ENCODE measurements at places on chromosomes 1 and 21.
A peak's percentile ranks its signal among the peaks of the same experiment; 100 is the strongest.

GRCh38 chr1:52444463-52444862, 40.1 kb downstream of the PRPF38A start:
- DNase-seq: no peak

- DNase-seq: no peak
Observed at GRCh38 chr1:67716800-67717199, 31.8 kb downstream of the GADD45A start.

GRCh38 chr1:42937836-42938644, 20.6 kb downstream of the SLC2A1 start:
- no peak for DNase-seq

- peak; percentile 50 for DNase-seq
Observed at GRCh38 chr1:18927654-18928272, 25.4 kb upstream of the ALDH4A1 start.

DNA sequence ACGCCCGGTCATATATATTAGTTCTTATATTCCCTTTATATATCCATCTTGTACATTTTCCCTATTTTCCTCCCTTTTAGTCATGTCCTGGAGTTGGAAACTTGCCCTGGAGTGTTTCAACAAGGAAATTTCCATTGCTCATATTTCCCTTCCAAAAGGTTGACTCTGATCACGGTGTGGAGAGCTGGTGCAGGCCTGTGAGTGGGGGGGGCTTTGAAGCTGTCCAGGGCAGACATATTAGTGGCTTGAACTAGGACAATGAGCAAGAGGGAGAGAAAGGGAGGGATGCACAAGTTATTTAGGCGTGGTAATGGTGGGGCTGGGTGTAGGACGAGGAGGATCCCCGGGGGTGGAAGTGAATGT, 30.4 kb upstream of the TMEM61 start:
- no peak for DNase-seq

DNA sequence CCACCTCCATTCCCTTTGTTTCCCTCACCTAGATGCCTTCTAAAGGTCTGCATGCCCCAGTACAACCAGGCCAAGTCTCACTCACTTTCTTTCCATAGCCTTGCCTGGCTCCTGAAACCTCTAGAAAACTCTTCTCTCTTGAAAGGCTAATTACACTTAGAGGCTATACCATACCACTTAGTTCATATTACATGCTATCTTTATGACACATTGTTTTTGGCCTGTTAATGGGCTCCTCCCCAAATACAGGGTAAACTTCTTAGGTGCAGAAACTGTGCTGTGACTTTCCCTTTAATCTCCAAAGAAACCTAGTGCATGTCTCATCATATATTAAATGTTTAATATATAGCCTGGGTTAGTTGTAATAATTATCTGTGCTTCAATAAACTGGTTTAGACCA, 56.6 kb upstream of the C1orf105 start:
- DNase-seq: no peak

- DNase-seq: peak; percentile 28
Observed at GRCh38 chr1:34924759-34925555, 4.5 kb downstream of the DLGAP3 start.

DNA sequence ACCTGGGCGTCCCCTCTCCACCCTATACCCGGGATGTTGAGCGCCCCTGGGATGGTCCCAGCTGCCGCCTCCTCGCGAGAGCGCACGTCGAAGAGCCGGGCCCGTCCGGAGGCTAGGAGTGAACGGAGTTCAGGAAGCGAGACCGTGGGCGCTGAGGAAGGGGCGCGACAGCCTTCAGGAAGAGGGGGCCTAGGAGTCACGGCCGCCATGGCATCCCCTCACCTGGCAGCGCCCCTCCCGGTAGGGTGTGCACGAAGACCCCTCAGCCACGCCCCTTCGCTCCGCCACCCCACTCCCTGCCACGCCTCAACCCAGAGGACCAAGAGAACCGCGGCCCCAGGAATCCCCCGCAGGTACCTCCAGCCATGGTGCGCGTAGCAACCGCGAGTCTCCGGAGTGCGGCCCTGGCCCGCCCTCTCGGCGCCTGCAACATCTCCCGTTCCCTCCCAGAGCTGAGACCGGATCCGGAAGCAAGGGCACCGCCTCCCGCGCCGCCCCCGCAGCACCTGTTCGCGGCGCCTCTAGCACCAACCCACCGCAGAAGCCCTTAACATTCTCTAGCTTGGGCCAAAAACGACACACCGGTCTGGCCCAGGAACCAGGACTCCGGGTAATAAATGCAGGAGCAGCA, at the start of gene TSTD1:
Gene TSTD1, minus strand, starts transcription at position 442 of the 631 bp plus-strand sequence. Its CDS starts 75 bp downstream, at position 367.
- DNase-seq: peak; percentile 78

GRCh38 chr1:32341186-32341757, 5.2 kb upstream of the MARCKSL1 start:
- no peak for DNase-seq

GRCh38 chr1:51955797-51956527, 34.5 kb downstream of the RAB3B start:
- DNase-seq: no peak

- DNase-seq: no peak
Observed at GRCh38 chr1:71039661-71040262, 7.9 kb downstream of the PTGER3 start.

- DNase-seq: no peak
Observed at GRCh38 chr1:180962178-180962577, 49.5 kb downstream of the KIAA1614 start.

GRCh38 chr1:55539652-55540512, 324.7 kb upstream of the USP24 start:
- DNase-seq: no peak

- no peak for DNase-seq
Observed at GRCh38 chr1:229088711-229089110, 182.2 kb upstream of the RAB4A start.

DNA sequence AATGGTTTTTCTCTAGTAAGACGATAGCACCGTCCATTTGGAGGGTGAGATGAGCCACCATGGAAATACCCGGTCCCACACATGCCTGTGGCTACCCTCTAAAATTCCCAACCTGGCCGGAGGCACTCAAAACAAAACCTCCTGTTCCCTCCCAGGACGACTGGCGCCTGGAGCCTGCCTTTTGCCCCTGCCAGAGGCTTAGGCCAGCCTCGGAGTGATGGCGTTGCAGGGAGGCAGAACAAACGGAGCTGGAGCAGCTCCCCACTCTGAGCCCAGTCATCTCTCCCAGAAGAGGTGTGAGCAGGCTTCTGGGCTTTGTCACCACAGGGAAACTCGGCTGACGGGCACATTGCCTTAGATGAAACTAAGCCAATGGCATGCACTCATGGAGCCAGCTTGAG, 213.7 kb upstream of the HOOK1 start:
- DNase-seq: no peak

GRCh38 chr1:215360031-215360430, 207.1 kb upstream of the KCTD3 start:
- no peak for DNase-seq

- no peak for DNase-seq
Observed at GRCh38 chr1:209291715-209292114, 291.8 kb upstream of the CAMK1G start.

DNA sequence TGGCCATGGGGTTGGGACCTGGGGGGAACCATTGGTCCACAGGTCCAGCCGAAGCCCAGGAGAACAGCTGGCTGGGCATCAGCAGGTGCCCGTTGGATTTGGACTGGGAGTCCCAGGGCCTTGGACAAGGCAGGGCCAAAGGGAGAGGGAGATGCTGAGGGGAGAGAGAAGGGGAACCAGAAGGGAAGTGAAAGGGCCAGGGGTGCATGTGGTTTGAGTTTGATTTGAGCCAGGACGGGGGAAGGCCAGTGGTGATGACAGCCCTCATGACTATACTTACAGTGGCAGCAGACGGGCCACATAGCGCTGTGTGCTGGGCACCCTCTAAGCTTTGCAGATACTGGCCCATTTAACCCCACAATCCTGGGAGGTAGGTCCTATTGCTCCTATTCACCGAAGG, 18.8 kb downstream of the AGRN start:
- DNase-seq: no peak

DNA sequence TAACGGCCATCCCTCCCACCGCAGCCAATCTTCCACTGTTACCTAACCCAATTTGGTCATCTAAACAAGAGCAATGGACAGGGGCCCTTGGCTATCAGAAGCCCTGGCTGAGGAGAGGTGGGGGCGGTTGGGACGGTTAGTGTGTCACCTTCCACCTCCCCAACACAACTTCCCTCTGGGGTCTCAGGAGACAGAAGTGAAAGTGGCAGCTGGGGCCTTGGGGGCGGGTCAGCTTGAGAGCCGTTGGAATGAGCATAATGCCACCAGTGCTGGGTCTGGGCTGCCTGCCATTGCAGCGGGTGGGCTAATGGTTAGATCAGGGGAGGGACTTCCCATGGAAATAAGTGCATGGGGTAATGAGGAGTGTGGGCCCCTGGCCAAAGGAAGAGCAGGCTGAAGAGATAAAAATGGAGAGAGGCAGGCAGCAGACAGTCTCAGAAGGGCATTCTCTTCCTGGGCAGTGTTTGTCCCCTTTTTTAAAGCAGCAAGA, 7.9 kb downstream of the MEF2D start:
- DNase-seq: no peak

GRCh38 chr1:41411229-41411628, 50.0 kb downstream of the FOXO6 start:
- no peak for DNase-seq

GRCh38 chr1:177043597-177043996, 120.9 kb downstream of the ASTN1 start:
- DNase-seq: no peak

GRCh38 chr1:5513846-5514526, 478.2 kb downstream of the NPHP4 start:
- DNase-seq: no peak

- no peak for DNase-seq
Observed at GRCh38 chr1:9859281-9860014, 35.7 kb upstream of the CLSTN1 start.

DNA sequence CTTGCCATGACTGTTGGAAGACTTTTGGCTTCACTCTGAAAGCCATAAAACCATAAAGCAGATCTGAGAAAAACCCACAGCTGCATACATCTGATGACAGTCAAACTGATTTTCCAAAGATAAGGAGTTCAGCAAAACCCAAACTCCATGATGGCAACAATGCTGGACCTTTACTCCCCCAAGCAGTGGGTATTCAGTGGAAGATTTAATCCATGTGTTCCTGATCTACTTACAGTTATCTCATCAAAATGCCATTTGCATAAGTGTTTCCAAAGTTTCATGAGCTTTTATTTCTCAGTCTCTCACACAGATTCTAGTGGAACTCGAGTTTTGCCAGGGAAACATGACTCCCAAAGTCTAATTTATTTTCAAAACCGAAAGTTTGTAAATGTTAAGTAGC, 184.9 kb downstream of the ZC3H11B start:
- no peak for DNase-seq

GRCh38 chr1:244138399-244138798, 87.3 kb downstream of the ZBTB18 start:
- DNase-seq: no peak

GRCh38 chr1:248704606-248705005, 2.0 kb upstream of the OR14I1 start:
- DNase-seq: no peak

DNA sequence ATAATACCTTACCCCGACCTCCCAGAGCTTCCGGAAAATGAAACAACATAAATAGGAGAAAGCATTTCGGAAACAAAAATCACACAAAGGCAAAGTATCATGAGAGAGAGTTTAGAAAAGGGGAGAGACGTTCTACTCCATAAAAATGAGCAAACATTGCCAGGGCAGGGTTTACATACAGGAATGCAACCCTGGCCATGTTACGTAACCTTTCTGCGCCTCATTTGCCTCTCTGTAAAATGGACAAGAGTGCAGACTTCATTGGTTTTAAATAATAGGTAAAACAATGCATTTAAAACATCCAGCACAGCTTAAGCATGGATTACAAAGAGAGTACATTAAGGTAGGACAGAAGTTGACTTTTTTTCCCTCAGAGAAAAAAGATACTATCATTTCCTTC, 45.6 kb downstream of the PHC2 start:
- DNase-seq: no peak
